ENCODE measurements at places on chromosomes 4 and X. TPM values are rescaled to one million over a fixed set of nuclear protein-coding genes. Genes with fewer than 3 reads are reported as not detected.

DNA sequence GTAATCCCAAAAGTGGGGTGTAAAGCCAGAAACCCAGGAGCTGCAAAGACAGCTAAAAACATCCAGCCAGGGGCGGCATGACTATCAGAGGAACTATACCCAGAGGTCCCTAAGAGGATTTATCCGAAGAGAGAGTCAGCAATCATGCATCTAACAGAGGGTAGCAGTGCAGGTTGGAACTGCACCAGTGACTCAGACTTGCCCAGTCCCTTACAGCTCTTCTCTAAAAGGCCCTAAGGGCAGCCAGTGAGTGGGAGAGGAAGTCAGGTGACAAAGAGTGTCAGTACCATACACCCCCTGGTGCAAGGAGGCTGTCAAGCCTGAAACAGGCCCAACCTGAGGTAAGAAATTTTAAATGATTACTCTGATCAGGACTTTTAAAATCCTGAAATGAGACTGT lies 88.1 kb downstream of the CAMK2D start:
- no peaks in the 10 kb centered on the region for H3K36me3 ChIP-seq

DNA sequence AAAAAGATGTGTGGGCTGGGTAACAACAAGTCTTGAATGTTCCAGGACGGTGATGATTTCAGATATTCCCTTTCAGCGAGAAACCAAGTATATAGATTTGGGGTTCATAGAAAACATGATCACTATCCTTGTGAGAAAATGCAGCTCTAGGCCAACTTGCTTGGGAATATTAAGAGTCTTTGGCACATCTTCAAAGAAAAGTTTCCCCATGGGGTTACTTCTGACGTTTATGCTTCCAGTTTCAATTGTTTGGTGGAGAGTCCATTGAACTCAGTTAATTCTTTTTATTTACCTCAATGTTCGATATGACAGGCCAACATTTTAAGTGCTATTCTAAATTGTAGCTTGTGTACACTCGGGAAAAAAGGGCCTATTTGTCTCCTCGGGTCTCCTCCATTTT lies 126.7 kb downstream of the NHS start:
- H3K27me3 ChIP-seq = no peaks in the 10 kb centered on the region
- no peaks in the 10 kb centered on the region for H3K36me3 ChIP-seq
- DNase-seq = no peak
- peaks cover 7% of the 10 kb centered on the region for H3K4me1 ChIP-seq
- no peak overlapping the region for H3K27ac ChIP-seq
- H3K4me3 ChIP-seq = no peak overlapping the region

DNA sequence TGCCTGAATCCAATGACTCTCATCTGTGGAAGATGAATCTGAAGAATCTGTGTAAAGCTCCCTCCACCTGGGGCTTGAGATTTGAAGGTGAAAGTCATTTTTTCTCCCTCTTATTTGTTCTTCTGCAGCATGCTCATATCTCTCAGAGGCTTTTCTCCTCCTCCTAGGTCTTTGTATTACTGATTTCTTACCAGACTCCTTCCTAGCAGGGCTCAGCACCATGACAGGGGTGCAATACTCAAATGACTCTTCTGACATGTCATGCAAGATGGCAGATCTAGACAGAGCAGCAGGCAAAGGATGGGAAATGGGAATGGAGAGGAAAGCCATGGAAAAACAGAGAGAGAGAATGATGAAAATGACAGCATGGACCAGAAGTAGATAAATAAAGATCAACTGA lies 118.3 kb downstream of the TMA16 start:
- peak overlapping the region; percentile 12 for H3K4me3 ChIP-seq
- H3K36me3 ChIP-seq = no peaks in the 10 kb centered on the region
- no peaks in the 10 kb centered on the region for H3K4me1 ChIP-seq
- DNase-seq = no peak

The PPEF2 gene
- not detected for total RNA-seq

DNA sequence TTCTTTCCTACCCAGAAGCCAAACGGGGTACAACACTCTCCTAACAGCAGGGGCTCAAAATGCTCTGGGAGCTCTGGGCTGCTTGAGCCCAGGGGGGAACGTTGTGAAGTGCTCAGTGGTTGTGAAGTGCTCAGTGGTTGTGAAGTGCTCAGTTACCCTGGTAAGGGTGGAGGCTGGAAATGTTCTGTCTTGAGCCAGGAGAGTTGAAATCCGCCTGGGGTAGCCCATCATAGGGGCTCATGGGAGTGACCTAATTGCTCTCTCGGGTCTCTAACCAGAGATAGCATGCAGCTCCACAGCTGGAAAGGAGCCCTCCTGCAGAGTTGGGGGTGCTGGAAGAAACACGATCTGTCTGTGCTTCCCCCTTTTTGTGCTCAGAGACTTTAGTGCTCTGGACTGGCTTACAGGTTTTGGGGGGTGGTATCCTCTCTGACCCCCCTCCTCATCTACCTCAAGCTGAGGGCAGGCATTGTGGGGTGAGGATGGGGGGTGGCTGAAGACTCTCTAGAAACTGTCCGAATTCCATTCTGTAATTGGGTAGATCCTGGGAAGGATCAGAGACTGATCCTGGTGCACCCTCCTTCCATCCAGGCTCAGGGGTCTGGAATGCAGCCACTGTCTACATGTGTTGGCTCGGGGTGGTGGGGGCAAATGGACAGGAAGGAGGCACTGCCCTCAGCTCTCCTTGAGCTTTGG lies 2.7 kb downstream of the EFNB1 start:
- peaks cover 17% of the 10 kb centered on the region for H3K4me1 ChIP-seq
- DNase-seq = no peak
- H3K4me3 ChIP-seq = peak overlapping the region; percentile 64
- no peaks in the 10 kb centered on the region for H3K27me3 ChIP-seq
- peak overlapping the region; percentile 84 for H3K27ac ChIP-seq

- no peak for DNase-seq
- no peak overlapping the region for H3K4me3 ChIP-seq
- no peaks in the 10 kb centered on the region for H3K4me1 ChIP-seq
These were observed 192.1 kb downstream of the RBMX2 start for GRCh38 chrX:130593911-130594310.

DNA sequence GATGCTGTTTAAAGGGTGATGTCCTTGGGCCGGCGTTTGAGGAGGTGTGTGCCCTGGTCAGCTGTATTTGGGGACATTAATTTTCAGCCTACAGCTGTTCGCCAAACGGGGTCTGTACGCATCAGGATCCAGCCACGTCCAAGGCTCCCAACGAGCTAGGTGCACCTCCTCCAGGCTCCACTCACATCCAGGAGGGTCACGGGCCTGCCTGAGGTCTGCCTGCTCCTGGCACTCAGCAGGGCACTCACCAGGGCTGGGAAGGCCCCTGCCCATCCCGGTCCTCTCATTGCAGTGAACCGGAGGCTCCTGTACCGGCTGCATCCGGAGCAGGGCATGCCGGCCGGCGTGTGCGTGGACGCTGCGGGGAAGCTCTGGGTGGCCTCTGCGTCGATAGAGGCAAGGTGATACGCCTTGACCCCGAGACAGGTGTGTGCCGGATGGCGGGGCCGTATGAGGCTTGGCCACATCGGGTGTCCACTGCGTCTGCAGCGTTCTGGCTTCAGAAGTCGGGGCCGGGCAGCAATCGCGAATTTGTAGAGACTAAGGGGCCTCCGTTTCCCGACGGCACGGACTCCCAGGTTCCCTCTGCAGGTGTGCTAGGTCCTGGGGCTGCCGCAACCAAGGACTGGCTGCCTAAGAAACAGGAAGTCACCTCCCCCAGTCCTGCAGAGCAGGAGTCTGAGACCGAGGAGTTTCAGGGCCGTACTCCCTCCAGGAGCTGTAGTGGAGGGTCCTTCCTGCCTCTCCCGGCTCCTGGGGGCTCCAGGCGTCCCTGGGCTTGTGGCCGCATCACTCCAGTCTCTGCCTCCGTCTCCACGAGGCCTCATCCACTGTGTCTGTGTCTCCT lies 27.5 kb upstream of the PLCXD1 start:
- no peak overlapping the region for H3K4me3 ChIP-seq
- DNase-seq = no peak
- H3K4me1 ChIP-seq = no peaks in the 10 kb centered on the region
- H3K36me3 ChIP-seq = no peaks in the 10 kb centered on the region

- H3K4me3 ChIP-seq = no peak overlapping the region
- H3K27ac ChIP-seq = no peak overlapping the region
- no peaks in the 10 kb centered on the region for H3K27me3 ChIP-seq
- H3K36me3 ChIP-seq = no peaks in the 10 kb centered on the region
- no peaks in the 10 kb centered on the region for H3K4me1 ChIP-seq
- no peak for DNase-seq
These were observed 37.2 kb downstream of the GUCY1B1 start for GRCh38 chr4:155795991-155796390.

Data from stomach (tissue), 19 donors.